ENCODE measurements at places on chromosomes 2 and 18. TPM values are rescaled to one million over a fixed set of nuclear protein-coding genes. Genes with fewer than 3 reads are reported as not detected.

GRCh38 chr2:25159949-25160348 is 8.4 kb downstream of the POMC start:
- H3K4me1 ChIP-seq = peaks cover 16% of the 10 kb centered on the region
- H3K4me3 ChIP-seq = no peak overlapping the region
- H3K27ac ChIP-seq = no peak overlapping the region
- H3K27me3 ChIP-seq = peaks cover 2% of the 10 kb centered on the region
- DNase-seq = no peak

DNA sequence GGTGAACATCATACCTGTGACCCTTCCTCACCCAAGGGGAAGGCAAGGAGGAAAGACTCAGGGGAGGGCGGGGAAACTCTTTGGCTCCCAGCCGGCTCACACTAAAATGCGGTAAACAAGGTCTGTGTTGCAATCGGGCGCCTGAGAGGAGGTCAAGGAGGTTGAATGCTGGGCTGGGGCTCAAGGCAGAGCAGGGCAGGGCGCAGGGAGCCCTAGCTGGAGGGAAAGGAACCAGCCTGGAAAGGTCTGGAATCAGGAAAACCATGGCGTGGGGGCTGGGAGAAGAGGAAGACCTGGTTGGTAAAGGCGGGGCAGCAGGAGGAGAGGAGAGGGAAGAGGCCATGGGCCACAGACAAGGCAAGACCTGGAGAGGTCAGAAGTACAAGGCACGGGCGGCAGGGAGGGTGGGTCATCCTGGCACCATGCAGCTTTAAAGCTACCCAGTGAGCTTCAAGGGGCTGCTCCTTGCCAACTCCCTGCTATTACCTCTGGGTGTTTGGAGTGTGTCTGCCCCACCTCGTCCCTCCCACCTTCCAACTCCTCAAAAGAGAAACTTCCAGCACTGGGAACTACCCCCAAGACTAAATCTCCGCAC is 4.8 kb upstream of the TMEM37 start:
- H3K4me1 ChIP-seq = peaks cover 5% of the 10 kb centered on the region
- H3K27me3 ChIP-seq = peaks cover 24% of the 10 kb centered on the region
- H3K4me3 ChIP-seq = no peak overlapping the region
- no peak for DNase-seq

GNLY gene
- 45.1 TPM for total RNA-seq

SLC4A3 gene
- 0.16 TPM for total RNA-seq

TRPM8 gene
- total RNA-seq = not detected
